ENCODE measurements at places on chromosomes 16 and 17.

DNA sequence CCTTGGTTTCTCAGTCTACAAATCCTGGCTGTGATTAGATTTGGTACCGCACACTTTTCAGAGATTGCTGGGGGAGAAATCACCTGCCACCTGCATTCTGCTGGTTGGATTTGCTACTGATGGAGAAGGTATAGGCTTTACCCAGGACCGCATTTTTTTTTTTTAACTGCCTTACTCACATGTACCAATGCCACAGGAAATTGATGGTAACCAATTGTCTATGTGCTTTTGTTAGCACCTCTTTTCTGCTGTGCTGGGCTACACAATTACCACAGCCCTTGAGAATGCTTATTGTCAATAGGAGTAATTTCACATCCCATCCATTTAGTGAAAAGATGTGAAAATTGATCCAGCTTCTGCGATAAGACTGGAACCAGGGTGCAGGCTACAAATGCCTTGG, 74.4 kb upstream of the TANC2 start:
- no peak for DNase-seq

- DNase-seq = no peak
These were observed 23.3 kb downstream of the STAT5B start for GRCh38 chr17:42252597-42253550.

- no peak for DNase-seq
These were observed 16.5 kb downstream of the PHKB start for GRCh38 chr16:47477679-47478078.

DNA sequence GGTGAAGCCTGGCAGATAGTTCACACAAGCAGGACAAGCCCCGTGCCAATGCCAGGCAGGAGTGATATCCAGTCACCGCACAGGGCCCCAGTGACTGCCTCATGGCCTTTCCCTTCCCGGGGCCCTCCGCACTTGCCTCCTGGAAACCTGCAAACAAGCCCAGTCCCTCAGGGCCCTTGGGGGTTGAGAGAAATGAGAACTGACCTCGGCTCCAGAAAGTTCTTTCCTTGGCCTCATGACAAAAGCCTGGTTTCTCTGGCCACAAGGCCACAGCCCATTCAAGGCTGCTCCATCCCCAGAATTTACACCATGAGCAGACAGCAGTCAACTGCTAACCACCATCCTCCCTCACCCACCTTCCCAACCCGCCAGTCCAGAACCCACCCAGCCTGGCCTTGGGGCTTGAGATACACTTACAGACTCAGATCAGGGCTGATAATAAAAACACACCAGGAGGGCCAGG, 77.6 kb downstream of the CCDC182 start:
- DNase-seq = peak; percentile 54

- DNase-seq = no peak
These were observed 17.0 kb upstream of the PPM1D start for GRCh38 chr17:60583008-60583407.

- no peak for DNase-seq
These were observed 199.4 kb downstream of the AATF start for GRCh38 chr17:37148156-37148555.

GRCh38 chr16:30762991-30763725, 1.0 kb downstream of the RNF40 start:
- no peak for DNase-seq

DNA sequence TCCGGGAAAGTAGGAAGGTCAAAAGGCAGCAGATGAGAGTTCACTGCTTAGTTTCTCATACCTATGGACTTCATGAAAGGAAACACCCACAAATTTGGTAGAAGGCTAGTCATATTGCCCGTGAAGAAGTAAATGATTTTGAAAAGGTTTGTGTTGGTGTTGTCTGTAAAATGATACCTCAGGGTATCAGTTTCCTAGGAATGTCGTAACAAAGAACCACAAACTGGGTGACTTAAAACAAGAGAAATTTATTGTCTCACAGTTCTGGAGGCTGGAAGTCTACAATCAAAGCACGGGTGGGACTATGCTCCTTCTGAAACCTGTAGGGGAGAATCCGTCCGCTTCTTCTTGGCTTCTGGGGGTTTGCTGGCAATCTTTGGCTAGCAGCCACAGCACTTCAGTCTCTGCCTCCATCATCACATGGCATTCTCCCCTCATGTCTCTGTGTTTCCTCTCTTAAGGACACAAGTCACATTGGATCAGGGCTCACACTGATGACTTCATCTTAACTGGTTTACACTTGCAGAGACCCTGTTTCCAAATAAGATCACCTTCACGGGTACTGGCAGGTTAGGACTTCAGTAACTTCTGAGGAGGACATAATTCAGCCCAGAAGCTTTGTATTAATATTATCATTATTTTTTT, 2.0 kb upstream of the NAE1 start:
- no peak for DNase-seq

DNA sequence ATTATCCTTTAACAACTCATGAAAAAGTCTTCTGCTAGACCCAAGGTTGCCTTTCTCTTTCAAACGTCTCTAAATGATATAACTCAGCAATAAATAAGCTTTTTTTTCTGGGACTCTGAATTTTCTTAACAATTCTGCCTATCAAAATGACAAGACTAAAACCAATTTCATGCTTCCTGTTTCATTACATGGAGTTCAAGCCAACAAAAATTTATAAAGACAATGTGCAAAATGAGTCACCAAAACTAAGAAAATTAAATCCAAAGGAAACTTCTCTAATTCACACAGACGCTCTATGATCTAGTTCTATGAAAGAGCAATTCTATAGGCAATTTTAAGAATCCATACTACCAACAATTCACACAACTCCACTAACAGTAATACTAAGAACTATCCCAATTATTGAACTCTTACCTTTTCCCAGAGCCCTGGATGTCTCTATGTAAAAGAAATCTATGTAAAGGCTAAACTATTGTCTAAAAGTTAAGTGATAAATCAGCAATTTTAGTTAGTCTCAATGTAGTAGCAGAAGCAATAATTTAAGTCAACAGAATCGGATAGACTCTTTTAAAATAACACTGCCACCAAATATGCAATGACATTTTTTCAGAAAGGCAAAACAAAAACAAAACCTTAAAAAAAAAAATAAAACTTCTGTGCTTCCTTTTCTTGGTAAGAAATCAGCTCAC, 44.2 kb downstream of the ZZEF1 start:
- DNase-seq = no peak

DNA sequence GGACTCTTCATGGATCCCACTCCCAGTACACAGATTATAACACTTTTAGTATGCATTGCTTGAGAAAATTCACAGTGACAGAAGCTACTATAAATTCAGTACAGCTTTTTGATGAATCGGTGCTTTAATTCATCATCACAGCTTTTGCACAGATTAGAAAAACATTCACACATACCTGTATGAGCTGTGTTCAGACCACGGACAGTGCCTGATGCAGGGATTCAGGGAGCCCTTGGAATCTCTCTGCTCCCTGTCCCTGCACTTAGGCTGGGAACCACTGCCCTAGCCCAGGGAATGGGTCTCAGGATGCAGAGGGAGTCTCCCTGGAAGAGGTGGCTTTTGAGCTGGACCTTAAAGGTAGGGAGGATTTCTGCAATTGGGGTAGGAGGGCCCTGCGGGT, 13.9 kb downstream of the TBKBP1 start:
- no peak for DNase-seq

- DNase-seq = no peak
These were observed 193.9 kb upstream of the PIRT start for GRCh38 chr17:11031787-11032186.

DNA sequence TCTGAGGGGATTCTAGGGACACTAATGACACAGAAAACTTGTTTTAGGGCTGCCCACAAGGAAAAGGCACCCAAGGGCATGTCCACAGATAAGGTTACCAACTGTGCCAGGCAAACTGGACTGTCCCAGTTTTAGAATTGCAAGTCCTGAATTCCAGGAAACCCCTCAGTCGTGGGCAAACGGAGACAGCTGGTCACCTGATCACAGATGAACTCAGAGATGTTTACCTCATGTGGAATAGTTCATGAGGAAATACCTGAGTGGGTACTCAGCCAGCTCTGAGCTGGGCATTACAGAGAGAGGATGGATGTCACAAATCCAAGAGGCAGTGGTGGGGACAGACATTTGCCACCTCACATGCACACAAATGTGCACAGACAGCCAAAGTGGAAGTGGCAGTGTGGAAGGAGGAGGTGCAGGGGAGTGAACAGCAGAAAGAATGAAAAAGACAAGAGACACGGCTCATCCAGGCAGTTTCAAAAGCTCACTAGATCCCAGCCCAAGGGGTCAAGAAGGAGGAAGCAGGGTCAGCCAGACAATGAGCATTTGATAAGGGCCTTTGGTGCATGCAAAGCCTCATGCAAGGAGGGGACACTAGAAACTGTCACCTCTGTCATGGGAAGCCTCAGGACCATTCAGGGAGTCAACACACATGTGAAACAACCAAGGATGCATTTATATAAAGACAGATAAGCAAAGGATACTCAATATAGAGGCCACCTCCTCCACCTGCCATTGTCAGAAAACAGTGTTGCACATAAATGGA, 24.8 kb downstream of the TTLL6 start:
- no peak for DNase-seq

- no peak for DNase-seq
These were observed 52.3 kb downstream of the AMFR start for GRCh38 chr16:56373003-56373402.

- DNase-seq = no peak
These were observed 51.8 kb downstream of the SYT17 start for GRCh38 chr16:19219836-19220235.

- no peak for DNase-seq
These were observed 58.0 kb downstream of the CREBBP start for GRCh38 chr16:3822366-3823045.

DNA sequence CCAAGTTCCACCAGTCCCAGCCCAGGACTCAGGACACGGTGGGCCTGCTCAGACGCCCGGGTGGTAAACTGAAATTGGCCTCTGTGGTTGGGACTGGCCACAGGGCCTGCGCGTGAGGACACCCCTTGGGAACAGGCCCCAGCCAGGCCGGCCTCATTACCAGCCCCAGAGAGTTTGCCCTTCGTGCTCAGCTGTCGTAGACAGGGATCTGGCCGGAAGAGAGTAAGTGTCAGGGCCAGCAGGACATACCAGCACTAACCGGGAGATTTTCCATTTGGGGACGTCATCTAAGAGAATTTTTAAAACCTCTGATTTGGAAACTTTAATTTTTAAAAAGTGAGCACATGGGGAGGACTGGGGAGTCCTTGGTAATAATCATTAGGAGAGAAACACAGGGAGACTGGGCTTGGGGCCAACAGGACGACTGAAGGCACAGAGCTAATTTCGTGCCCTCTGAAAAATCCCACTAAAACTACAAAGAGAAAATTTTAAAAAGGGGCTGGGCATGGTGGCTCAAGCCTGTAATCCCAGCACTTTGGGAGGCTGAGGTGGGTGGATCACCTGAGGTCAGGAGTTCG, 2.4 kb upstream of the RBFOX3 start:
- no peak for DNase-seq

DNA sequence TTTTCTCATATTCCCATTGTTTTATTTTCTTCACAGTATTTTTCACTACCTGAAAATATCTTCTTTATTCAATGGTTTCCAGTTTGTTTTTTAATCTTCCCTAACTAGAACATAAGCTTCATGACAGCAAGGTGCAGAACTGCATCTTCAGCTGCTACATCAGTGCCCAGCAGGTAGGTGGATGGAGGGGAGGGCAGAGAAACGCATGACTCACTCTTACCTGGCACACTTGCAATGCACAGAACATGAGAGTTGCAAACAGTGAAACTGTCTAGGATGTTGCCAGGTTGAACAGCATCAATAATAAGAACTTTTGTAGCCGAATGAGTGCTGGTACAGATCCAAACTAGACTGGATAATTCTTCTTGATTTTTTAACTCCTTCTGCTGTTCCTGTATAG, 127.1 kb downstream of the SPAG9 start:
- DNase-seq = no peak

DNA sequence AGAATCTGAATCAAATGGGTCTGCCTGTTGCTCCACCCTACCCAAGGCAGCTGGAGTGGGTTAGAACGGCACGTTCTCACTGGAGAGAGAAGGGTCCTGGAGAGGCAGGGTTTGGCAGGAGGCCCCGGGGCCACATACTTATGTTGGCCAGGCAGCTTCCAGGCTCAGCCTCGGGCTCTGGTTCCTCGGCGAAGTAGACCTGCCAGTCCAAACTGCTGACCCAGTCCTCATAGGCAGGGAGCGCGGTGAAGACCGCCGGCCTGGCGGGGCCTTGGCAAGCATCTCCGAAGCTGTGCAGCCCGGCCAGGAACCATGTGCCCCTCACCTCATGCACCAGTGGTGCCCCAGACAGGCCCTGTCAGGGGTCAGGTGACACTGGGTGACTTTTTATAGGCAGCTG, 4.8 kb downstream of the PRSS53 start:
- no peak for DNase-seq

DNA sequence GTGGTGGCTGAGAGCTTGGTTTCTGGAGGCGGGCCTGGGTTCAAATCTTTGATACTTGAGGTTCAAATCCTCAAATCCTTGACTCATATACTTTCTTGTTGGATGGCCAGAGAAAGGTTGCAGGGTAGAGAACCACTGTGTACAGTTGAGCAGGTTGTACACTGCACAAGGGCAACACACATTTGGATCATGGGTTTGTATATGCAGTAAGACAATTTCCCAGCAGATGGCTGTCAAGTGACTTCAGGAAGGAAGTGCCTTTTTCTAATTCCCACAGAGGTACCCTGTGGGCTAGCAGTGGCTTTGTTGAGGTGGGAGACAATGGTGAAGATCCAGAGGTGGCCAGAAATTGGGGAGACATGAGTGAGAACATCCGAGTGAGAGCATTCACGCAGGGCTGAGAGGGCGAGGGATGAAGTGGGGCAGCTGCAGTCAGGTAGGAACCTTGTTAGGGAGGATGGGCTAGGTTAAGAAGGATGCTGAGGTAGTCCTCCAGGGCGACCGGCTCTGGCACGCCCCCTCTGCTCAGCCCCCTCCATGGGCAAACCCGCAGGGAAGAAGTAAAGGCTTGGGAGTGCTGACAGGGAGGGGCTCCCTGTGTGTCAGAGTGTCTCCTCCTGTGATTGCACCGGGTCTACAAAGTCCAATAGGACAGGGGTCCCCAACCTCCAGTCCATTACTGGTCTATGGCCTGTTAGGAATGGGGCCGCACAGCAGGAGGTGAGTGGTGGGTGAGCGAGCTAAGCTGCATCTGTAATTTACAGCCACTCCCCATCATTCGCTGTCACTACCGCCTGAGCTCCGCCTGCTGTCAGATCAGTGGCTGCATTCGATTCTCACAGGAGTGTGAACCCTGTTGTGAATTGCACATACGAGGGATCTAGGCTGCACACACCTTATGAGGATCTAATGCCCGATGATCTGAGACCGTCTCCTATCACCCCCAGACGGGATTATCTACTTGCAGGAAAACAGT, 2.7 kb downstream of the C16orf89 start:
- DNase-seq = no peak

DNA sequence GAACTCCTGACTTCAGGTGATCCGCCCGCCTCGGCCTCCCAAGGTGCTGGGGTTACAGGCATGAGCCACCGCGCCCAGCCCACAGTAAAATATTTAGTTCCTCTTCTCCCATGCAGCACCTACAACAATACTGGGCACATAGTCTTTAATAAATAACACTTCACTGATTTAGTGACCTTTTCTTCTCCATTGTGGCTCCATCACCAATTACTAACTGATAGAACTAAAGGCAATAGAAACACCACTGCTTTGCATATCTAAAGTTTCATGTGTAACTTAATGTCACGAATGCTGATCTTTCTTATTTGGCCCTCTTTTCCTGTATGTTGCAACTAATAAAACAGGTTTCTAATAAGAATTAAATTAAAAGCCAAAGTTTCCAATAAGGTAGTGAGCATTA, 38.9 kb downstream of the TRIM37 start:
- DNase-seq = no peak

GRCh38 chr17:924711-925475, 54.7 kb downstream of the NXN start:
- no peak for DNase-seq
